ENCODE measurements at places on chromosomes 11 and 22. TPM values are rescaled to one million over a fixed set of nuclear protein-coding genes. Genes with fewer than 3 reads are reported as not detected.

OR51B5 gene
- total RNA-seq, result 4.3 TPM

DDT gene
- 71.1 TPM for total RNA-seq

UEVLD gene
- 37.6 TPM for total RNA-seq

AGBL2 gene
- total RNA-seq, result 3.5 TPM

PGA5 gene
- 0.69 TPM for total RNA-seq
